ENCODE measurements at places on chromosomes 2 and 18.

DNA sequence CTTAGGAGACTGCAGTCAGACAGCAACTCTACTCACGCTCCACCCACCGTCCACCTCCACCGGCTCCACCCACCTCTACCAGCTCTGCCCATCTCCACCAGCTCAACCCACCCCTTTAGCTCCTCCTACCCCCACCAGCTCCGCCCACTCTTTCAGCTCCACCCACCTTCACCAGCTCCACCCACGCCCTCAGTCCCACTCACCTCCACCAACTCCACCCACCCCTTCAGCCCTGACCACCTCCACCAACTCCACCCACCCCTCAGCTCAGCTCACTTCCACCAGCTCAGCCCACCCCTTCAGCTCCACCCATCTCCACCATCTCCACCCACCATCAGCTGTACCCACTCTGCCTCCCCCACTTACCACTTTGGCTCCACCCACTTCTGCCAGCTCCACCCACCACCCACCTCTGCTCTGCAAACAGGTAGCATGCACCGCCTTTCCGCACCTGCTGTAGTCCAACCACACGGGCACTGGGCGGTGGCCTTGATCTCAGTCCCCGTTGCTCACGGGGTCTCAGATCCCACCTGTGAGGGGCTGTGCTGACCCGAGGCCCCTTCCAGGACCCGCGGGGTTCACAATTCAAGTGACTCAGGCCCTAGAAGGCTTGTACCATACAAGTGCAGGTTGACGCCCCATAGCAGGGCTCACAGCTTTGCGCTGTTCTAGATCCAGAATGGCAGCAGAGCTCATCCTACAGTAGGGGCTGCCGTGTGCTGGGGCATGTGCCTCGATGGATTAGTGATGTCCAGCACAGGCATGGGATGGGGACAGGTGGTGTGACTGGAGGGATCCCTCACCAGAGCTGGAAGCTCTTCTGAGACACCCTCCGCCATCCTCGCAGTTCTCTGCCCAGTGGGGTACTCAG, 77.2 kb upstream of the OTOS start:
- no peak for DNase-seq

GRCh38 chr18:48473816-48474215, 64.6 kb upstream of the ZBTB7C start:
- DNase-seq: no peak

DNA sequence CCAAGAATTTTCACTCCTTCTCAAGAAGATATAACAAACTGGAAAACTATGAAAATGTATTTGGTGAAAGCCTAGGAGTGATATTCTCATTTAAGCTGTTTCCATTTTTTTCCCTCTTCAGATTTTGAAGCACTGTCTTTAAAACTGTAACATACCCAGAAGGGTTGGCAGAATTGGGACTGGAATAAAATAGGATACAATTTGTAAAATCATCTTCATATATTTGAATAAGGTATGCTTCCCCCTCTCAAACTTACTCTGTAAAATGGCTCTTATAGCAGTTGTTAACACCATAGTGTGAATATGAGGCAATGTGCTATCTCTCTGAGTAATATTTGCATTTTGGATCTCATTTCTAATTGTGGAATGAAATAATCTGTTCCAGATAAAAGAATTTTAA, 676.4 kb downstream of the ARHGAP15 start:
- DNase-seq: no peak

DNA sequence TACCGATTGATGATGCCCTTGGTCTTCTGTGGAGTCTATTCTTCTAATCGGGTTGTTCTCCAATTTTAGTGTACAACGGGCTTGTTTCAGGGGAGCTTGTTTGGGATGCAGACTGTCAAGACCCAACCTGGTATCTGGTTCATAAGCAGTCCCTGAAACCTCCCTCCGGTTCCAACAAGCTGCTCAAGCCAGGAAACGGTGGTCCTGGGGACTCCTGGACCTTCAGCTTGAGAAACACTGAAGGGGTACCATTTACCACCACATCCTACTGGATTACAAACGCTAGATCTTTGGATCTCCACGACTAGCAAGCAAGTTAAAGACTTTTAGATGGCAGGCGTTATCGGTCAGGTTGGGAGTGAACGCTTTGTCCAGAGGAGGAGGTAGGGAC, 2.0 kb downstream of the BCL2 start:
- no peak for DNase-seq

DNA sequence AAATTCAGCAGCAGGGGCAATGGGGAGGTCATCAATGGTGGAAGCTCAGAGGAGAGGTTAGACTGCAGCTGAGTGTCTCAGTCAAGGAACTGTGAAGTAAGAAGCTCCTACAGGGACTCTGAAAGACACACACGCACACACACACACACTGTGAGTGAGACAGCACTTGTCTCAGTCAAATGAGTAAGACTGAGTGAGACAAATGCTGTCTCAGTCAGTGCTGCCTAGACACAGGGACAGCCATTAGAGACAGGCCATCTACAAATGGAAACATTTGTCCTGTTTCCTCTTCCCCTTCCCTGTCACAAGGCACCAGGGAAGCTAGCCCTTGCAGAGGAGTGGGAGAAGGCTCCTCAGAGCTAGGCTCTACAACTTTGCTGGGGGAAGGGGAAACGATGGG, 577.4 kb upstream of the GCFC2 start:
- no peak for DNase-seq

GRCh38 chr2:43738257-43738656, 35.6 kb upstream of the DYNC2LI1 start:
- no peak for DNase-seq

- no peak for DNase-seq
Observed at GRCh38 chr2:136727973-136728699, 37.2 kb upstream of the THSD7B start.

DNA sequence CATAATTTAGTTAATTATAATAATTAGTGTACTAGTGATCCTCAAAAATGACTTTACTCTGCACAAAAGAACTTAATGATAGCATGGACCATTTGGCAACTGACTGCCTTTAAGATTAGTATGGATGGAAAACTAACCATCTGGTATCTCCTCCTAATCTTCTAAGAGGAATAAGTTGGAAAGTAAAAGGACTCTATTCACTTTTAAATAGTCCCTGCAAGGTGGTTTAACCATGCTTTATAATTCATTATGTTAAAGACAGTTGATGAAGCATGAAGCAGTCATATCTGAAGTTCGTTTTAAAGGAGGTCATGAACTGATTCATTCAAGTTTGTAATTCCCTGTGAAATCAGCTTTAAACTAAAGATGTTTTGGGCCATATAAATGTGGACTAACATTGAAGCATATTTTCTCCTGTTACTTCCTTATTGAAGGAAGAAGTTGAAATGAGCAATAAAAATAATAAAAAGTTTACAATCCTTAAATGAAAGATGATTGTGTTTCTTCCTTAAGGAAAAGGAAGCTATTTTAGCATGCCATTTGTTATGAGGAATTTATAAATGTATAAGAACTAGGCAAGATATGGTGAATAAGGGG, 446.0 kb downstream of the XIRP2 start:
- DNase-seq: no peak

GRCh38 chr2:134852518-134852917, 14.1 kb downstream of the ACMSD start:
- no peak for DNase-seq

GRCh38 chr2:25122367-25122766, 46.0 kb downstream of the POMC start:
- DNase-seq: no peak
